ENCODE measurements at places on chromosomes 2 and 18. TPM values are rescaled to one million over a fixed set of nuclear protein-coding genes. Genes with fewer than 3 reads are reported as not detected.

The PAX3 gene
- total RNA-seq: not detected

The AQP12B gene
- total RNA-seq: 328 TPM

The PTCD3 gene
- 85.6 TPM for total RNA-seq

The PROC gene
- total RNA-seq: 0.26 TPM

The SRD5A2 gene
- total RNA-seq: 0.26 TPM

Measured in body of pancreas (tissue), 4 donors.